ENCODE measurements at places on chromosomes 2 and 18. TPM values are rescaled to one million over a fixed set of nuclear protein-coding genes. Genes with fewer than 3 reads are reported as not detected.

MAP3K19 gene
- total RNA-seq: not detected

ARL4C gene
- 2.8 TPM for total RNA-seq

STPG4 gene
- 0.25 TPM for total RNA-seq

CYTIP gene
- 2.4 TPM for total RNA-seq

MATN3 gene
- 0.08 TPM for total RNA-seq

PROC gene
- 150 TPM for total RNA-seq

TRIM43 gene
- not detected for total RNA-seq

RBM43 gene
- total RNA-seq: 3.5 TPM

CPO gene
- total RNA-seq: 0.25 TPM

ITGB6 gene
- not detected for total RNA-seq

SLC38A11 gene
- 2.9 TPM for total RNA-seq

Measured in liver (tissue), 10 donors.